ENCODE measurements at places on chromosomes 3 and 15. TPM values are rescaled to one million over a fixed set of nuclear protein-coding genes. Genes with fewer than 3 reads are reported as not detected.

The GOLGA8S gene
- total RNA-seq: not detected

The ROBO2 gene
- total RNA-seq: 0.18 TPM

The TMEM266 gene
- total RNA-seq: 0.10 TPM

The SLC35A5 gene
- 35.7 TPM for total RNA-seq

The SCN11A gene
- not detected for total RNA-seq

The SUSD5 gene
- total RNA-seq: 0.42 TPM

The PROS1 gene
- 1.8 TPM for total RNA-seq

The TNK2 gene
- total RNA-seq: 44.1 TPM

The ONECUT1 gene
- 0.29 TPM for total RNA-seq

The CSPG4 gene
- total RNA-seq: 99.8 TPM

The BUB1B gene
- total RNA-seq: 26.0 TPM

The CCDC9B gene
- total RNA-seq: 54.7 TPM

The LMAN1L gene
- not detected for total RNA-seq

The GASK1A gene
- not detected for total RNA-seq

The SLC9C1 gene
- not detected for total RNA-seq

The TGM5 gene
- not detected for total RNA-seq

The C3orf22 gene
- not detected for total RNA-seq

The HMCES gene
- total RNA-seq: 31.6 TPM

The GTF2A2 gene
- total RNA-seq: 166 TPM

The SLC28A1 gene
- total RNA-seq: not detected

The ERICH6 gene
- total RNA-seq: not detected

The RLBP1 gene
- total RNA-seq: not detected

The IL17RE gene
- 0.54 TPM for total RNA-seq

The CCR8 gene
- not detected for total RNA-seq
